GM23338 (cell line): ENCODE measurements at places on chromosomes 7 and 10. TPM values are rescaled to one million over a fixed set of nuclear protein-coding genes. Genes with fewer than 3 reads are reported as not detected.

Gene HHEX
- total RNA-seq: 0.39 and 0.59 TPM in 2 replicates

GRCh38 chr7:122383934-122384333 lies 79.4 kb upstream of the FEZF1 start:
- no peak for DNase-seq

Gene RPP38
- 17.8 and 20.1 TPM in 2 replicates for total RNA-seq

DNA sequence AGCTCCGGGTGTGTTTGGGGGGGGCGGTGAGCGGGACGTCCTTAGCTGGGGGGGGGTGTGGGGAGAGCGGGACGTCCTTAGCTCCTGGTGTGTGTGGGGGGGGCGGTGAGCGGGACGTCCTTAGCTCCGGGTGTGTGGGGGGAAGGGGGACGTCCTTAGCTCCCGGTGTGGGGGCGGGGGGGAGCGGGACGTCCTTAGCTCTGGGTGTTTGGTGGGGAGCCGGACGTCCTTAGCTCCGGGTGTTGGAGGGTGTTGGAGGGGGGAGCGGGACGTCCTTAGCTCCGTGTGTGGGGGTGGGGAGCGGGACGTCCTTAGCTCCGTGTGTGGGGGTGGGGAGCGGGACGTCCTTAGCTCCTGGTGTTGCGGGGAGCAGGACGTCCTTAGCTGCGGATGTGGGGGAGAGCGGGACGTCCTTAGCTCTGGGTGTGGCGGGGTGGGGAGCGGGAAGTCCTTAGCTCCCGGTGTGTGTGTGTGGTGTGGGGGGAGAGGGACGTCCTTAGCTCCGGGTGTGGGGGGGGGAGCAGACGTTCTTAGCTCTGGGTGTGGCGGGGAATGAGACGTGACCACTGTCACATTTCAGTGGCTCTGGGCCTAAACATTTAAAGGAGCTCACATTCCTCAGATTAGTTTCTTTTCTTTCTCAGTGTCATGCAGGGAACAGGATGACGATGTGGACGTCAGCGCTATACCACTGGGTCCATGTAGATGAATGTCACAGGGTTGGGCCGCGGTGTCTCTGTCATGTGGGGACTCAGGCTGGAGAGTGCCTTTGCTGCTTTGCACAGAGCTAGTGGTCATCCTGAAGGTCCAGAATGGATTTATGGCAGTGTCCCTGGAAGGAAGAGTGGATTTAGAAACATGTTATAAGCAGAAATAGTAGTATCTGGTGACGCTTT lies 7.5 kb downstream of the DYNC2I1 start:
- DNase-seq: peak; percentile 70

DNA sequence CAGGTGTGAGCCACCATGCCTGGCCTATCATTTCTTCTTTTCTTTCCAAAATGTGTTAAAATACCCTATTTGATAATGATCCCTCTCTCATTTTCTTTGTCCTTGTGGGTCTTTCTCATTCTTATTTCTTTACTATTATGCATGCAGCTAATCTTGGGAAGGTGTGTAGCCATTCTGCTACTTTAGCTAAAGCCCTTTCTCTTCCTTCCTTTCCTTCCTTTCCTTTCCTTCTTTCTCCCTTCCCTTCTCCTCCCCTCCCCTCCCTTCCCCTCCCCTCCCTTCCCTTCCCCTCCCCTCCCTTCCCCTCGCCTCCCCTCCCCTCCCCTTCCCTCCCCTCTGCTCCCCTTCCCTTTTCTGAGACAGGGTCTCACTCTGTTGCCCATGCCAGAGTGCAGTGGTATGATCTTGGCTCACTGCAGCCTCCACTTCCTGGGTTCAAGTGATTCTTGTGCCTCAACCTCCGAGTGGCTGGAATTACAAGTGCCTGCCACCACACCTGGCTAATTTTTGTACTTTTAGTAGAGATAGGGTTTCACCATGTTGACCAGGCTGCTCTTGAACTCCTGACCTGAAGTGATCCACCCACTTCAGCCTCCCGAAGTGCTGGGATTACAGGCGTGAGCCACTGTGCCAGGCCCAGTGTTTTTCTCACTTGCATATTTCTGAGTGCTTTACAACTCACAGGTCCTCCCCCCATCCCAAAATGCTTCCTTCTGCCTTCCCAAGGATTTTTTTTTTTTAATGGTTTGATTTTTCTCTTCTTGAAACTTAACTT lies 42.3 kb downstream of the HIP1 start:
- no peak for DNase-seq

Gene ADAMTS14
- 2.1 and 2.9 TPM in 2 replicates for total RNA-seq

Gene BTBD16
- total RNA-seq: not detected in 2 replicates

Gene FAM25A
- not detected in 2 replicates for total RNA-seq

Gene FAM13C
- total RNA-seq: 0.94 and 1.1 TPM in 2 replicates

DNA sequence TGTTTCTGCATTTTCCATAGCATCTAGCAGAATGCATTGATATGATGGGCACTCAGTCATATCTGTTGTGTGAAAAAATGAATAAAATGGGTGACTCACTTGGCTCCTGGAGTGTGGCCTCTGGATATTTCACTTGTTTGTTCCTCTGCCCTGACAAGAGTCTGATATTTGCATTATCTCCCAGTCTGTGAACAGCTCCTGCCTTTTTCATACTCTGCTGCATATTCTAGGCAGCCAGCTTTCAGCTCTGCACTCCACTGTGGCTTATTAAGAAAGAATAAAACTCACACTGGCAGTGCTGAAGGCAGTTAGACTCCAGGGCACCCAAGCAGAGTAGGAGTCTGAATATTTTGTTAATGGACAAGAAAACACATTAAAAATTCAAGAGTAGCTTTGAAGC lies 623.9 kb downstream of the SORCS1 start:
- no peak for DNase-seq

DNA sequence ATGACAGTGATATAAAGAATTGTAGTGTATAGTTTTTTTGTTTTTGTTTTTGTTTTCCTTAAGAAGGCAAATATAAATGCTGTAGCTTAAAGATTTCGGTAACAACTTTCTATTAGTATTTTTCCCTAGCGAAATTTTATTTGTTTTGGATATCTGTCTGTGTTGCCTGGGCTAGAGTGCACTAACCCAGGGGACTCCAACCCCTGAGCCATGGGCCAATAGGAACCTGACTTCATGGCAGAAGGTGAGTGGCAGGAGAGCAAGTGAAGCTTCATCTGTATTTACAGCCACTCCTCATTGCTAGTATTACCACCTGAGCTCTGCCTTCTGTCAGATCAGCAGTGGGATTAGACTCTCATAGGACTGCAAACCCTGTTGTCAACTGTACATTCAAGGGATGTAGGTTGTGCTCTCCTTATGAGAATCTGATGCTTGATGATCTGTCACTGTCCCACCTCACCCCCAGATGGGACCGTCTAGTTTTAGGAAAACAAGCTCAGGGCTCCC lies 65.4 kb upstream of the CCAR1 start:
- DNase-seq: no peak

- DNase-seq: peak; percentile 93
These were observed 41.0 kb downstream of the STRA8 start for GRCh38 chr7:135274495-135275268.

Gene OPN1SW
- not detected in 2 replicates for total RNA-seq

Gene FERD3L
- not detected in 2 replicates for total RNA-seq

DNA sequence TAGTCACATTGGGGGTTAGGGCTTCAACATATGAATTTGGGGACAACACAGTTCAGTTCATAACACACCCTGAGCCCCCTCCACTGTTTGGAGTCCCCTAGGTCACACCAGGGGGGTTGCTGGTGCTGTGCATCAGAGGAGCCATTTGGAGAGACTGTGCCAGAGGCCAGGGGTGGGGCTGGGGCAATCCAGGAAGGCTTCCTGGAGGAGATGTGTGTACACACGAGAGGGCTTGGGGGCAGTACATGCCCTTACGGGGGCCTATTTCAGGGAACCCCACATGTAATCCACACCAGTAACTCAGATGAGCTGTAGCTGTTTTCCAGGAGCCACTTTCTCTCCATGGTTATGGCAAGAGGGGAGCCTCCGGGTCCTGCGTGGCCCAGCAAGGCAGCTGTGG lies 151.7 kb downstream of the GRK5 start:
- no peak for DNase-seq
